ENCODE measurements at places on chromosomes 16 and 17.

DNA sequence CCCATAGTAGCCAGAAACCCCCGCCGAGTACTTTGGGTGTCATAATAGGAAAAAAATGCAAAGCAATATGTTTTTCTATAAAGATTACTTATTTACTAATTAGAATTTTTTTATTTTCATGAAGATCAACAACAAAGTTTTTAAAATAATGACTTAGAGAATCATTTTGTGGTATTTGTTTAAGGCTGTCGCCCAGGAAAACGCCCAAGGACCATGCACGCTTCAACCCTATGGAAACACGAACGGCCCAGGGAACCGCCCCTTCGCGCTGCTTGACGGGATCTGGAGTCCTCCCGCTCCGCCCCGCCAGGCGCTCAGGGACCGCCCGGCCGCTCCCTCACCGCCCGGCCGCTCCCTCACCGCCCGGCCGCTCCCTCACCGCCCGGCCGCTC is 408 bp upstream of the KPNA2 start:
- DNase-seq, result no peak

GRCh38 chr16:66872943-66873684 is 7.2 kb upstream of the PDP2 start:
- DNase-seq, result peak; percentile 99

DNA sequence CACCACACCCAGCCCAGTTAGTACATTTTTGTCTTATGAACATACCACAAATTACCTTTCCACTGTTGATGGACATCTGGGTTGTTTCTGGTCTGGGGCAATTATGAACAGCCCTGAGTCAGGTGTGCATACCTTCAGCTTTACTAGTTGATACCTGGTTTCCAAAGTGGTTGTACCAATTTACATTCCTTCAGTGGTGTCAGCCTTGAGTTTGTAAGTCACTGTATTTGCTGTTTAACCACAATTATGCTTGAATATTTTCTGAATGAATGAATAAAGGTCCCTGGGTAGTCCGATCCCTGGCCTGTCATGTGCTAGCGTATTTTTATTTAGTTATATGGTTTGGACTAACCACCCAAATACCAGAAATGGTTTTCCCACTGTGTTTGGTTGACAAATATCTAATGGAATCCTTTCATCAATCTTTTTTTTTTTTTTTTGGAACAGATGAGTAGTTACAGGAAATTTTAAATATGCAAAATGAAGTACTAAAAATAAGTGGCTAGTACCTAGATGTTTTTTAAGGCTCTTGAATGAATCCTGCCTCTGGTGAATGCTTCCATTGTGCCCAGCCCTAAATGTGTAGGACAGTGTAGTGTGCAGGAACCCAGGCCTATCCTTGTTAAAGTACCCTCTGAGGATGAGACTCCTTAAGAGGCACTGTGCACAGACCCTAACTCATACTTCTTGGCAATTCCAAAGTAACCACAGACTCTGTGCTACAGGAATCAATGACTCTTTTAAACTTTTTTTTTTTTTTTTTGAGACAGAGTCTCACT is 3.7 kb downstream of the DUSP14 start:
- DNase-seq, result peak; percentile 97

GRCh38 chr16:71837150-71837549 is 8.6 kb upstream of the ATXN1L start:
- no peak for DNase-seq

GRCh38 chr16:4420505-4421105 is 4.2 kb upstream of the CORO7 start:
- no peak for DNase-seq

DNA sequence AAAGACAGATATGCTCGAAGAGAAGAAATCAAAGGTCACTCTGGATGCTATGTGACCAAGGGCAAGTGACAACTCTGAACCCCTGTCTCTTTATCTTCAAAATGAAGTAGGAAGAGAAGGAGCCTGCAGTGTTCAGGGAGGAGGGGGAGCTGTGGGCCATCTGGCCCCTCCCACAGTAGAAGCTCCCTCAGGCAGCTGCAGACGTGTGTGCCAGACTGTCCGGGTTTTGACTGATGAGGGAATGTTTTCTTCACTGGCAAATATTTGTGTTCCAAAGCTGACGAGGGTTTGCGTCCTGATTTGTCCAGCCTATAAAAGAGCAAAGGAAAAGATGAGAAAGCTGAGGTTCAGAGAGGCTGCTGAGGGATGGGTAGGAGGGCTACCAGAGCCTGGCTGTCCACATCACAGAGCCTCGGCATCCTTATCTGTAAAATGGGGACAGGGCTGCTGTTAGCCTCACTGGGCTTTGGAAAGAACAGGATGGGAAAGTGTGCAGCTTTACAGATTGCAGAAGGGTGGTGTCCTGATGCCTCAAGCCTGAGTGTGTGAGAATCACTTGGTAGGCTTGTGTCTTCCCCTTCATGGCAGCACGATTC is 1.8 kb upstream of the GINS2 start:
- no peak for DNase-seq

GRCh38 chr16:23148513-23149266 is 562 bp downstream of the USP31 start:
- DNase-seq, result peak; percentile 52

- peak; percentile 89 for DNase-seq
These were observed 16.7 kb downstream of the SOCS3 start for GRCh38 chr17:78343187-78343542.

DNA sequence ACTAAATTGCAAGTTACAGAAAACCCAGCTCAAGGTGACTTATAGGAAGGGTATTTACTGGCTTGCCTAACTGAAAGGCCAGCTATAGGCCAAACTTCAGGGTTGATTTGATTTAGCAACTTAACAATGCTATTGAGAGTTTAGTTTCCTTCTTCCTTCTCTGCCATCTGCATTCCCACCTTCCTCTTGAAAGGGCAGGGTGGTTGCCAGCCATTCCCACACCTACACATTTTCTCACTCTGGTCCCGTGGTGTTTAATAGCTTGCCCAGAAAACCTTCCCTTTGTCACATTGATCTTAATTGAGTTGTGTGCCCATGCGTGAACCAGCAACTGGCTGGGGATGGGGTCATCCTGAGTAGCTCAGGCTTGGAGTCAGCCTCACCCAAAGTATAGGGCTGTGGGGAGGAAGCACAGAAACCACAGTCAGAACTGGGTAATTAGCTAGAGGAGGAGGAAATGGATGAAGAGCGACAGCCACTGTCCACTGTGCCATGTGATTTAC is 194.7 kb downstream of the SPECC1 start:
- DNase-seq, result no peak

GRCh38 chr17:76658242-76658662 is 14.7 kb upstream of the ST6GALNAC1 start:
- no peak for DNase-seq

- DNase-seq, result no peak
These were observed 6.1 kb downstream of the ABCC3 start for GRCh38 chr17:50640686-50641351.

DNA sequence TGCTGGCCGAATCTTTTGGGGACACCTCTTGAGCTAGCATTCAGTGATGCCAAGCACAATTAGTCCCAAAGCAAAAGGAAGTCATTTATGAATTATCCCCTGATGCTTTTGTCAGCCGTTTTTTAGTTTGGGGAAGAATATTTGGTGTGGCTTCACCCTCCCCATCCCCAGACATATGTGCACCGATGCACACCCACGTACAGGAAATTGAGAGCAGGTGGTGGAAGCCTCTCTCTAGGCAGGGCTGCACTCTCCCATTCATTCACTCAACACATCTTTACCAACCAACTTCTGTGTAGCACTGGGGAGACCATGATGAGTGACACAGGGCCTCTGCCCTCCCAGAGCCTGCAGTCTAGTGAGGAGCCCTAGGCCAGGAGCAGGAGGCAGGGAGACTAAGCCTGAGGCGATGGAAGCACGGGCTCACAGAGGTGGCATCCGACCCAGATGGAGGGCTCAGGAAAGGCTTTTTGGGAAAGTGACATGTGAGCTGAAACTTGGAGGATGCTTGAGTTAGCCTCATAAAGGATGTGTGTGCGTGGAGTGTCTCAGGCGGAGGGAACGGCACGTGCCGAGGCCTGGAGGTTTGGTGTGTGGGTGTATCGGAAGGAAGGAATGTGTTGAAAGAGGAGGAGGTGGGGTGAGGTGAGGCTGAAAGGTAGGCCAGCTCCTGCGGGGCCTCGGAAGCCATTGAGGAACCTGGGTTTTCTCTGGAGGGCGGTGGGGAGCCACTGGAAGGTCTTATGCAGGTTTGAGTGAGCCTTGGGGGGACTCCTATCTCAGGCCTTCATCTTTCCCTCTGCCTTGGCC is 43.8 kb downstream of the PSME3IP1 start:
- no peak for DNase-seq

GRCh38 chr17:38779965-38780752 is 19.2 kb downstream of the PIP4K2B start:
- no peak for DNase-seq

- DNase-seq, result no peak
These were observed 10.8 kb downstream of the CASKIN2 start for GRCh38 chr17:75504347-75505151.

GRCh38 chr17:77877036-77877435 is 81.5 kb upstream of the TNRC6C start:
- DNase-seq, result no peak

GRCh38 chr16:58515871-58516767 is 802 bp downstream of the SETD6 start:
- no peak for DNase-seq

DNA sequence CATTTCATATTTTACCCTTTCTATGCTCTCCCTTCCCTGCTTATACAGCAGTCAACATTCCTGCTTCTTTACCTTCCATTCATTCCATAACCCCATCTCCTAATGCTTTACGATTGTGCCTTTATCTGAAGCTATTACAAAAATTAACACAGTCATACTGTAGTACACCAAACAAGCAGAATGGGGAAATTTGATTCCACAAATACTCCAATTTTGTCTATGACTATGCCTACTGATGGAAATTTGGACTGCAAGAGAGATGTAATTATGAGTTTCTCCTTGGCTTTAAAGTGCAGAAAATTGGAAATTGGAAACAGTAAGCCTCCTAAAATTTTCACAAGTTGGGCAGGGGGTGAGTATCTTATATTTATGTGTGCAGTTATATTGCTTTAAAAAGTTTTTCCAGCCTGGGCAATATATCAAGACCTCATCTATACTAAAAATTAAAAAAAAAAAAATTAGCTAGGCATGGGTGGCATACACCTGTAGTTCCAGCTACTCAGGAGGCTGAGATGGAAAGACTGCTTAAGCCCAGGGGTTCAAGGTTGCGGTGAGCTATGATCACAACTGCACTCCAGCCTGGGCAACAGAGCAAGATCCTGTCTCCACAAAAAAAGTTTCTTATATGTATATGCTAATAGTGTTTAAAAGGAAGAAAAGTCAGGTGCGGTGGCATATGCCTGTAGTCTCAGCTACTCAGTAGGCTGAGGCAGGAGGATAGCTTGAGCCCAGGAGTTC is 3.0 kb downstream of the APPBP2 start:
- DNase-seq, result no peak

- DNase-seq, result no peak
These were observed 267.1 kb downstream of the ABCC12 start for GRCh38 chr16:47888734-47889133.

GRCh38 chr17:76644995-76645394 is 1.4 kb upstream of the ST6GALNAC1 start:
- no peak for DNase-seq

GRCh38 chr17:66527335-66527734 is 224.9 kb downstream of the PRKCA start:
- no peak for DNase-seq

- DNase-seq, result peak; percentile 60
These were observed 129.8 kb upstream of the RCVRN start for GRCh38 chr17:10034719-10035475.

GRCh38 chr16:72940886-72941285 is 107.0 kb downstream of the ZFHX3 start:
- DNase-seq, result no peak

DNA sequence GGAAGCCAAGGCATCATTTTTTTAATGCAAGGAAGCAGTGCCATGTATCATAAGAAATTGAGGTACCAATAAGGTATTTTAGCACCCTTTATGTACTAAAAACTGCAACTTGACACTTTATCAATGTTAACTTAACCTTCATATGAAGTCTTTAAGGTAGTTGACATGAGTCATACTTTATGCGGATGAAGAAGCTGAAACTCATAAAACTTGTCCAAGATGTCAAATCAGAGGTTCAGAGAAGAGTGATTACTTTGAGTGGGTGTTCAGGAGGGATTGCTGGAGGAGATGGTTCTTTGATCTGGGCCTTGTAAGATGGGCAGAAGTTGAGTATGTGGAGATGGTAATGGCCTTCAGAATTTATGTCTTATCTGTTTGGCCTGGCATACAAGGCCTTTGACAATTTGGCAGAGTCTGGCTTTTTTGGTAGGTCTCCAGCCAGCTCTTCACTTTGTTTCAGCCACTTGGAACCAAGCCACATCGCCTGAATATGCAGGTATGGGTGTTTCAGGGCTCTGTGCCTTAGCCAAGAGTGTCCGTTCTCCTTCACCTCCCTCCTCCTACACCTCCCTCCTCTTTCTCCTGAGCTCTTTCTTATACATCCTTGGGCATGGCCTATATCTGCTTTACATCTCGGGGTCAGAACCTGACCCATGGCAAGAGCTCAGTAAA is 23.7 kb downstream of the YPEL2 start:
- DNase-seq, result no peak

DNA sequence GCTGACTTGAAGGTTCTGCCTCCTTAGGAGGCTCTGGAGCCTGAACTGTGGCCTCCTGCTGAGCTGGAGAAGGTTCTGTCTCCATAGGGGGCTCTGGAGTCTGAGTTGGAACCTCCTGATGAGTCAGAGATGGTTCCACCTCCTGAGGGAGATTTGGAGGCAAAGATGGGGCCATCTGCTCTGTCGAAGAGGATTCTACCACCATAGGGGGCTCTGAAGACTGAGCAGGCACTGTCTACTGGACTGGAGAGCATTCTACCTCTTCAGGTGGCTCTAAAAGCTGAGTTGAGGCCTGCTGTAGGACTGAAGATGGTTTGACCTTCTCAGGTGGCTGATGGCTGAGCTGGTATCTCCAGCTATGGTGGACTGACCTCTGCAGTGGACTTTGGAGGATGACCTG is 16.2 kb downstream of the RDM1 start:
- DNase-seq, result no peak

- peak; percentile 60 for DNase-seq
These were observed 32.1 kb downstream of the NDE1 start for GRCh38 chr16:15682105-15682570.

- DNase-seq, result no peak
These were observed 1.5 kb upstream of the MFSD6L start for GRCh38 chr17:8800656-8801055.
